ENCODE measurements at places on chromosomes 12 and 14.

DNA sequence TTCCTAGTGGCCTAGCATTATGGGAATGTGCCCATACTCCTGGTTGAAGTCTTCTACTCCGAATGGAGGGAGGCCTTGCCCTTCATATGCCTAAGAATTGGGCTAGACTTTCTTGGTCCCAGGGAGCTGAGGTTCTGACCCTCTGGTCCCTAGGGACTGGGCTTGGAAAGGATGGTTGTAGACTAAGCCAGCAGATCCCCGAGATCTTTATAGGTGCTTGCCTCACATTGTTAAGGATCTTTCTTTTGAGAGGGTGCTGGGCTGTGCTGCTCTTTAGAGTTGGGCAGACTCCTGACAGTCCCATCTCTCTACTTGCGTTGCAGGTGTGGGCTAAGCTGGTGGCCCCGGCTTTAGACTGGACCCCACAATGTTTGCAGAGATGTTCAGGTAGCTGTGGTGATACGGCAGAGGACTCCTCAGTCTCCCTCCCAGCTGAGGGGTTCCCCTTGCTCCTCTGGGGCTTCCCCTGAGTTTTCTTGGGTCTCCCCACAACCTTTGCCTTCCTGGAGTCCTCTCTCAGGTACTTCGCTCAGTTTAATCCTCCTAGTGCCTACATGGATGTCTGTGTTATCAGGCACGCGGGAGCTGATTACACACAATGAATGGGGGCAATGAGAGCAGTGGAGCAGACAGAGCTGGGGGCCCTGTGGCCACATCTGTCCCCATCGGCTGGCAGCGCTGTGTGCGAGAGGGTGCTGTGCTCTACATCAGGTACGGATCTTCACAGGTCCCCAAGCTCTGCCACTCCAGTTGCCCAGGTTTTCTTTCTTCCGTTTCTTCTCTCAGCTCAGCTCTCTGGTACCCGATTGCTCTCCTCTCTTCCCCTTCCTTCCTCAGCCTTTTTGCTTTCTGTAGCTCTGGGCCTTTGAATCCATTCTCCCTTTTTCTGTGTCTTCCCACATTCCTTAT lies 1.3 kb downstream of the MBD6 start:
- DNase-seq: no peak

GRCh38 chr12:108729612-108730364 lies 1.5 kb downstream of the CORO1C start:
- no peak for DNase-seq

DNA sequence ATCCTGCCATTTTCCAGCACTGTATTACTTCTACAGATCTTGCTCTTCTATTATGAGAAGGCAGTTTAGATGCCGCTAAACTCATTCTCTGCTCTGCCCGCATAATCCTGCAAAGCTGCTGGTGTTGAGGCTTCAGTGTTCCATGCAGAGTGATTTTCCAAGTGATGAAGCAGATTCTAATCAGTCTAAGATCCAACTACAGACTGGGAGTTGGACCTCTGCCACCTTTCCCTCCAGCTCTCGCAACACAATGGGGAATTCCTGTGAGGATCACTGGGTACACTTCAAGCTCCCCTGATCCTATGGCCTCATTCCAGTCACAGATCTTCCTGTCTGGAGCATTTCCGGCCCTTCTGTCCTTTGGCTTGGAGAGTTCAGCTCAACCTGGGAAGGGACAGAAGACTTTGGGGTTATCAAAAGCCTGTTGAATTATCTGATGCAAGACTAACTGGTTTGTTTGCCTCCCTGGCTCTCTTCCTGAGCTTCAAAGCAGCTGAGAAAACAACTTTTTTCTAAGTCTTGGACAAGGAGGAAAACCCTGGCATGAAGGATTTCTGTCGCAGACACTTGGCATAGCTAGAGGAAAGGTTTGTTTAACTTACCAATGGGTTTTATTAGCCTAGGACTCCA lies 333.9 kb downstream of the ZFP36L1 start:
- DNase-seq: no peak

- no peak for DNase-seq
These were observed 768.1 kb upstream of the TBX3 start for GRCh38 chr12:115451780-115452736.

DNA sequence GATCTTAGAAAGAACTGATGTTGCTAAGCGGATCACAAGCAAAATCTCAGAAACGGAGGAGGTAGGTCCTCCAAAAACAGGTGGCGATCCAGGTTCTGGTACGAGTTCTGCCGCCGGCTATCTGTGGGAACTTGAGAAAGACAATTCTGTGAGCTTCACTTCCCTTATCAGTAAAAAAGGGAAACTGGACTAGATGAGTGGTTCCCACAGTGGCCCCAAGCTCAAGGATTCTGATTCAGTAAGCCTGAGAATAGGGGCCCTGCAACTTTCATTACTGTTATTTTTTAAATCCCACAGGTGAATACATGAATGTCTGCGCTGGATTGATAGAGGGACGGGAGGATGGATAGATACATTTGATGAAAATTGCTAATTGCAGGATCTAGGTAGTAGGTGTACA lies 160.2 kb downstream of the PPM1H start:
- no peak for DNase-seq

- DNase-seq: no peak
These were observed 24.8 kb downstream of the MVK start for GRCh38 chr12:109598428-109598854.
